ENCODE measurements at places on chromosomes 6 and 20.

- DNase-seq, result no peak
Measured at GRCh38 chr20:45036044-45036755, 64.7 kb downstream of the KCNS1 start.

GRCh38 chr6:64415926-64416325 lies 780.3 kb downstream of the PHF3 start:
- no peak for DNase-seq

DNA sequence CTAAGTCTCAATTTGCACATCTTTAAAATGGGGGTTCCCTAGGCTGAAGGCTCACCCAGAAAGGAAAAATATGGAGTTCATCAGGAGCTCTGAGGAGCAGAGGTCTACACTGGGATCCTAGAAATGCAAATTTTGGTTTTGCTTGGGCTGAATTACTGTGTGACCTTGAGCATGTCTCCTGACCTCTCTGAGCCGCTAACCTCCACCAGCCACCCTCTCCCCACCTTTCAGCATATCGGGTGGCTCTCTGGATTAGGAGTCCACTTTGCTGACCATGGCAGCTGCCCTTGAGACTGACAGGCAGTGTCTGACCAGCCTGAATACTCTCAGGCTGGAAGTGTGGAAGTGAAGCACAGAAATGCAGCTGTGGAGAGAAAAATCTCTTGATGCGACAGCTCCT lies 165.9 kb upstream of the LRFN2 start:
- DNase-seq, result no peak

- peak; percentile 18 for DNase-seq
Measured at GRCh38 chr20:44736170-44737021, 9.3 kb upstream of the KCNK15 start.

DNA sequence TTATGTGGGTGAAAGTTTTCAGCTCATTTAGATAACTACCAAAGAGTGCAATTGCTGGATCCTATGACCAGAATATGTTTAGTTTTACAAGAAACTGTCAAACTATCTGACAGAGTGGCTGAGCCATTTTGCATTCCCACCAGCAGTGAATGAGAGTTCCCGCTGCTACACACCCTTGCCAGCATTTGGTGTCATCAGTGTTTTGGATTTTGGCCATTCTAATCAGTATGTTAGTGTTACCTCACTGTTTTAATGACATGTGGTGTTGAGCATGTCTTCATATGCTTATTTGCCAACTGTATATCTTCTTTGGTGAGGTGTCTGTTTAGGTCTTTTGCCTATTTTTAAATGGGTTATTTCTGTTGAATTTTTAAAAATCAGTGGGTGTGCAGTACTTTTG lies 120.9 kb downstream of the CFAP61 start:
- no peak for DNase-seq

GRCh38 chr6:107731422-107732319 lies 92.4 kb downstream of the SCML4 start:
- DNase-seq, result no peak

GRCh38 chr20:64158346-64159285 lies 5.6 kb upstream of the MYT1 start:
- DNase-seq, result no peak

DNA sequence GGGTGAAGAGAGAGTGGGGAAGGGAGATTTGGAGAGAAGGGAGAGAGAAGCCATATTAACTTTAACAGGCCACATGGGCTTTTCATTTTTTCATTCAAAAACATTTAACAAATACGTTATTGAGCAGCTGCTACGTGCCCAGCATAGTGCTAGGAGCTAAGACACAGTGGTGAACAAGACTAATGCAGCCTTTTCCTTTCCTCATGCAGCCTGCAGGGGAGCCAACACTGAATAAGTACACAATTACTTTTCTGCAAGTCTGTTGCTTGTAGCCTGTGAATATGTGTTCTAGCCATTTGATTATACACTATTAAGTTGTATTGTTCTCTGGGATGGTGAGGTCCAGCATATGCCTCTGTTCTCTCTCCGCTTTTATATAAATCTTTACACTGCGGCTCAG lies 1.9 kb upstream of the BLOC1S5 start:
- no peak for DNase-seq

- DNase-seq, result no peak
Measured at GRCh38 chr6:105691971-105692370, 289.1 kb upstream of the PREP start.

DNA sequence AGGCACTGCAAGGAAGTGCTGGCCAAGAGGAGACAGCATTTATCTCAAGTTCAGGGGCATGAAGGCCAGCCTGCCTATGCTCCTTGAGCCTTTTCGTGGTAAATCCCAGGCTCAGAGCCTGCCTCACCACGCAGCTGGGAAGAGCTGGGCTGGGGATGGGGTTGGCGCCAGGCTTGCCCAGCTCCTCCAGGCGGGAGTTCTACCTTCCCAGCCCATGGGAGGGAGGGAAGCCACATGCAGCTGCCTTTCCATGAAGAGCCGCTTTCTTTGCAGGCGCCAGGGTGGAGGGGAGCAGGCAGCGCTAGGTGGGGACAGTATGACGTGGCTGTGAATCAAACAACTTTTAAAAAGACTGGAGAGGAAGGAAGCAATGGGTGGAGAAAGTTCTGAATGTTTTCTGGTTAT lies 19.5 kb upstream of the SIRT5 start:
- DNase-seq, result no peak

- DNase-seq, result no peak
Measured at GRCh38 chr20:49284818-49285217, 7.0 kb upstream of the ZNFX1 start.

GRCh38 chr6:46254331-46254730 lies 83.6 kb upstream of the ENPP5 start:
- DNase-seq, result no peak

- DNase-seq, result no peak
Measured at GRCh38 chr20:15565786-15566185, 1007.5 kb downstream of the KIF16B start.

- DNase-seq, result no peak
Measured at GRCh38 chr6:132147530-132148011, 196.4 kb upstream of the CCN2 start.

DNA sequence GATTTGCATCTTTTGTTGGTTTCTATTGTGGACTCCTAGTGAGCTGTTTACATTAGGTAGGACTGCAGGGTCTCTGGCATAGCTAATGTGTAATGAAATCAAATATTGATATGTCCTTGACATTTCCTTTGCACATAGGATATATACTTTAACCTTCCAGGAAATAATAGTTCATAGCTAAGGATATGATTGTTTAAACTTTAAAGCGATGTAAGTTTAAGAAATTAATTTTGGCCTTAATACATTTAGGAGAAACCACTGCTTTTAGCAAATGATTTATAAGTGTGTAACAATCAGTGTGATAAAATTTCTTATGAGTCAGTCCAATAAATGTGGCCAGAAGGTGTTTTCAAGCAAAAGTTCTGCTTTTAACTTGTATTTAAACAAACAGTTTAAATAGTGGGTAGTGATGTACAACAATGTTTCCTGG lies 171.8 kb downstream of the HS3ST5 start:
- DNase-seq, result no peak

DNA sequence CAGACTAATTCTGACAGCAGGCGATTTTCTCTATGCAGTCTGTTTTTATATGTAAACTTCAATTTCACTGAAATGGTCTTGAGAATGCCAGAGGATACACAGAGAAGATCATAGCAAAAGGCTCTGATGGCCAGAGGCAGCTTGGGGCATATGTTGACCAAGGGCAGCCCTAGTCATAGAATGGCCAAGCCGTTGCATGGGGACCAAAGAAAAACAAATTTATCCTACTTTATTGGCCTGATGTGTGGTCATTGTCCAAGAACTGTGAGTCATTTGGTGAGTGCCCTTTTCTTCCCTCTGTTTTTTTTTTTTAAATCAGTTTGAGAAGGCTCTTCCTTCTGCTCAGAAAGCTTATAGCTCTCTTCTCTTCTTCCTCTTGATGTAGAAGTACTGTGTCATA lies 5.8 kb downstream of the HDGFL1 start:
- no peak for DNase-seq

GRCh38 chr20:1926237-1926636 lies 31.0 kb downstream of the SIRPA start:
- DNase-seq, result no peak

- DNase-seq, result no peak
Measured at GRCh38 chr20:24169256-24169655, 180.7 kb upstream of the GGTLC1 start.

DNA sequence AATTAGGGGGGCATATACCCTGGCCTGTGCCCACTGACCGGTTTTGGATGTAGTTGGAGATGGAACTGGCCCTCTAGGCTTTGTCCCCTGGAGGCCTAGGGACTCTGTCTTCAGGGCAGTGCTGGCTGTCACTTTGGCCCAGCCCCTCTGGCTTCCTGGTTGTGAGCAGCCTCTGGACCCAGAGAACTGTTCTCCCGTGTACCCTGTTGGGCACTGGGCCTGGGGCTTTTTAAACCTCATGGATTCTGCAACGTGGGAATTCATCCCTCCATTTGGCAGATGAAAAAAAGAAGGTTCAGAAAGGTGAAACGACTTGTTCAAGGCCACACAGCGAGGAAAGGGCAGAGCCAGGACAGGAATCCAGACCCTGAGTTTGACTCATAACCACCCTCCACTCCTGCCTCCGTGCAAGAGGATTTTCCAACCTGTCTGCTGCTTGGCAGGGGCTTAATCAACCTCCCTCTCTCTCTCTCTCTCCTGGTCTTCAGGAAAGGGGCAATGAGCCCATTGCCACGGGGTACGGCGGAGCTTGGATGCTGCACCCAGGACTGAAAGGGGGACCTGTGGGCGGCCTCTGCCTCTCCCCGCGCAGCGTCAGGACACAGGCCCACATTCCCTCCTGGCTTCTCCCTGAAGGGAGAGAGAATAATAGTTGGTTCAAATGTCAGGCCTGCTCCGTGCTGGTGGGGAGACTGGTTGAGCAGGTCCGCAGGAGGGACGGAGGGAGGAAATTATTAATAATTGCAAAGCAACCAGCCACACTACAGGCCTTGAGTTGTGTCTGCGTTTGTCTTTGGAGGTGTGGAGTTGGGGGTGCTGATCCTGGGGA lies 56.0 kb downstream of the CEBPB start:
- no peak for DNase-seq

- DNase-seq, result no peak
Measured at GRCh38 chr20:52936351-52937340, 35.5 kb upstream of the TSHZ2 start.

- DNase-seq, result no peak
Measured at GRCh38 chr20:56373942-56374341, 15.2 kb downstream of the FAM210B start.

DNA sequence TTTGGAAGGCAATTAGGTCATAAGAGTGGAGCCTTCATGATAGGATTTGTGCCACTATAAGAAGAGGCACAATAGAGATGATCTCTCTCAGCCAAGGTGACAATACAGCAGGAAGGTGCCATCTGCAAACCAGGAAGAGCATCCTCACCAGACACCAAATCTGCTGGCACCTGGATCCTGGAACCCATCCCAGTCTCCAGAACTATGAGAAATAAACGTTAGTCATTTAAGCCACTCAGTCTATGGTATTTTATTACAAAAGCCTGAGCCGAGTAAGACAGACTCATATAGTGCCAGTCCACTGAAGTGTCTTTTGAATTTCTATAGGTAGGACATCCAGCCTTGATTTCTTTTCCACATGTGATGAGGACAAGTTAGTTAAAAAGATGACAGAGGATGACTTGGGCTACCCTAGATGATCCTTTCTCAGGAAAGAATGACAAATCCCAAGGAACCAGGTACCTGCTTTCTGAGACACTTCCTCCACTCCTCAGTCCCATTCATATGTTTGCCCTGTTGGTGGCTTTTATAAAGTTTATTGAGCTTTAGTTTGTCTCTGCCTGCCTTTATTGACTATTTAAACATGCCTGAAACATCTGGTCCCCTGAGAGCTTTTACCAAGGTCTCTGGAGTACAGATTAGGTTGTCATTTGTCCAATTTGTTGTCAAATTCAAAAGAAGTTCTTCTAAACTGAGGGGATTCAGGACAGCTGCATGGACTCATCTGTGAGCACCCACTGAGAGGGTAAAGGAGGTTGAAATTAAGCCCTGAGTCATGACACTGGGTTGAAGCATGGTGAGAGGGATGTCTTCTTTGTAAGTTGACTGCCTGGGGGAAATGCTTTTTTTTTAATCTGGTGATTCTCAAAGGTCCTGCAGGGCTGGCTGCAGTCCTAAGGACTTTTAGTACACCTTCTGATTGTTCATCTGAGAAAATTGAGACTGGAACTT lies 165.0 kb upstream of the PLCB4 start:
- DNase-seq, result peak; percentile 24

Measured in NCI-H1092 treated with DMSO at 0.1 percent for 48 hours (cell line).